Caudate nucleus (tissue), 63 donors: ENCODE measurements at places on chromosomes 1 and 21.

GRCh38 chr1:76158126-76158525 lies 83.6 kb downstream of the ST6GALNAC3 start:
- DNase-seq: no peak

DNA sequence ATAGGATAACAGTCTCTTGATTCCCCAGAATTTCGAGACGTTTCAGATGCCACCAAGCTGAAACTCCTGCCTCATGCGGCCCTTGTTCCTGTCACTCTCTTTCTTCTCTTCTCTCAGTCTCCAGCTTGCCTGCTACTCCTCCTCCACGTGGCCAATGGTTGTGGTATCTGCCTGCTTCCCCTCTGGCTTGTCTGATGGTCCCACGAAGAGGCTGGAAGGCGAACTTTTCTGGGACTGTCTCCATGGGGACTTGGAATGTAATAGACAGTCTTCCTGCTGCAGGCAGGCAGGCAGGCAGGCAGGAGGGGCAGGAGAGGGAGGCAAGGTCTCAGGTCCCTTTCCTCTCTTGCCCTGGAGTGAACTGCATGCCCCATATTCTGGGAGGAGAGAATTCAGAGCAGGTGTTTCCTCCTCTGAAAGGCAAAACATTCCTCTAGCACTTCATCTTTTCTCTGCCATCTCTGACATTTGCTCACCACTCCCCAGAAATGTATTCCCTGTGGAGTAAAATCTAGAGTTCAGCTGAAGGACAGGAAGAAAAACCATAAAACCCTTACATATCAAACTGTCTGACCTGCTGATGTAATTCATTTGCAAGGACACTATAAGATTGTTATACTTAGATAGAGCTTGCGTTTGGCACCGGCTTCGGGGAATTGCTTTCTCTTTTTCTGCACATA lies 64.1 kb upstream of the GNG12 start:
- DNase-seq: no peak

- DNase-seq: no peak
These were observed 88.2 kb downstream of the PSMG1 start for GRCh38 chr21:39094847-39095579.

- DNase-seq: no peak
These were observed 76.4 kb downstream of the HIVEP3 start for GRCh38 chr1:41842326-41842725.

GRCh38 chr1:10324627-10325026 lies 74.2 kb upstream of the PGD start:
- DNase-seq: no peak

GRCh38 chr1:156385534-156386031 lies 16.6 kb downstream of the RHBG start:
- peak; percentile 82 for DNase-seq

GRCh38 chr1:46053734-46054133 lies 78.7 kb downstream of the PIK3R3 start:
- DNase-seq: no peak

- DNase-seq: no peak
These were observed 89.7 kb upstream of the RUNX1 start for GRCh38 chr21:35138665-35139381.

- DNase-seq: no peak
These were observed 611 bp upstream of the PIK3C2B start for GRCh38 chr1:204495078-204495753.

- no peak for DNase-seq
These were observed 34.5 kb upstream of the KCNE1 start for GRCh38 chr21:34546542-34546941.

GRCh38 chr21:42003051-42003461 lies 7.1 kb downstream of the ZBTB21 start:
- DNase-seq: no peak

GRCh38 chr1:182229921-182230491 lies 161.6 kb downstream of the GLUL start:
- no peak for DNase-seq

DNA sequence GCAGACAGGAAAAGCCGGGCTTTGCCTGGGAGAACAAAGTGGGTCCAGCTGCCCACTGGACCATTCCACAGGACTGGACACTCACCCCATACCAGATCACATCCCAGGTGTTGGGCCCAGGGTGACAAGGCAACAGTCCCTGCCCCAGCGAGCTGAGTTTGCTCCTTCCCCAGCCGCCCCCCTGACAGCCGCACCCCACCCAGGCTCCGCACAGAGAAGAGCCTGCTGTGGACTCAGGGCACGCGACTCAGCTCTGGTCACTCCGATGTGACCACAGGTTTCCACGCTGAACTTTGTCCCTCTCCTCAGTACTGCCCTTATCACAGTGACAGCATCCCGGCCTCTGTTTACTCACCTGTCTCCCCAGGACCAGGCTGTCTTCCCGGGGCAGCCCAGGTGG lies 1.2 kb downstream of the BMP8B start:
- no peak for DNase-seq

DNA sequence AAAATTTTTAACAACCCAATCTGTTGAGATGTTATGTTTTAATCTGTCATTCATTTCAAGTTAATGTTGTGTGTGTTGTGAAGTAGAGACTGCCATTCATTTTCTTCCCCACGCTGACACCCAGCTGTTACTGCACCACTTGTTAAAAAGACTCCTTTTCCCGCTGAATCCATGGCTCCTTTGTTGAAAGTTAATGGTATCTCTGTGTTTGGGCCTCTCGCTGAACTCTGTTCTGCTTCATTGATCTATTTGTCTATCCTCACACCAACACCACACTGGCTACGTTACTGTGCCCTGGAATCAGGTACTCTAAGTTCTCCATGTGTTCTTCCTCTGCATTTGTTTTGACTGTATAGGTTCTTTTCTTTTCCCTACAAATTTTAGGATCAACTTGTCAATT lies 58.2 kb downstream of the PDE9A start:
- no peak for DNase-seq

DNA sequence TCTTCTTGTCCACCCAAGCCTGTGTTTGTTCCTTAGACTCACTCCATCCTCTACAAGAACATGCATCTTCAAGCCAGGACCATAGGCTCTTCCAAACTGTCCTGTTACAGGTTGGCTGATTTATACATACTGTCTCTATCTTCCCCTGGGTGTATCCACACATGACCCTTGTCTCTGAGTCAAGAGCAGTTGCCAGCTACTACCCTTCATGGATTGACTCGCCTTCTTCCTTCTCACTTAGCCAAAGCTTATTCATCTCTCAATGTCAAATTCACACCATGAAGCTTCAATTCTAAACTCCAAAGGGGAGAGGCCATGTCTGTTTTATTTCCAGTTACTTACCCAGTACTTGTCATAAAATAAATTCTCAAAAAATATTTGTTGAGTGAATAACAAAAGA lies 64.1 kb upstream of the CACHD1 start:
- DNase-seq: no peak

DNA sequence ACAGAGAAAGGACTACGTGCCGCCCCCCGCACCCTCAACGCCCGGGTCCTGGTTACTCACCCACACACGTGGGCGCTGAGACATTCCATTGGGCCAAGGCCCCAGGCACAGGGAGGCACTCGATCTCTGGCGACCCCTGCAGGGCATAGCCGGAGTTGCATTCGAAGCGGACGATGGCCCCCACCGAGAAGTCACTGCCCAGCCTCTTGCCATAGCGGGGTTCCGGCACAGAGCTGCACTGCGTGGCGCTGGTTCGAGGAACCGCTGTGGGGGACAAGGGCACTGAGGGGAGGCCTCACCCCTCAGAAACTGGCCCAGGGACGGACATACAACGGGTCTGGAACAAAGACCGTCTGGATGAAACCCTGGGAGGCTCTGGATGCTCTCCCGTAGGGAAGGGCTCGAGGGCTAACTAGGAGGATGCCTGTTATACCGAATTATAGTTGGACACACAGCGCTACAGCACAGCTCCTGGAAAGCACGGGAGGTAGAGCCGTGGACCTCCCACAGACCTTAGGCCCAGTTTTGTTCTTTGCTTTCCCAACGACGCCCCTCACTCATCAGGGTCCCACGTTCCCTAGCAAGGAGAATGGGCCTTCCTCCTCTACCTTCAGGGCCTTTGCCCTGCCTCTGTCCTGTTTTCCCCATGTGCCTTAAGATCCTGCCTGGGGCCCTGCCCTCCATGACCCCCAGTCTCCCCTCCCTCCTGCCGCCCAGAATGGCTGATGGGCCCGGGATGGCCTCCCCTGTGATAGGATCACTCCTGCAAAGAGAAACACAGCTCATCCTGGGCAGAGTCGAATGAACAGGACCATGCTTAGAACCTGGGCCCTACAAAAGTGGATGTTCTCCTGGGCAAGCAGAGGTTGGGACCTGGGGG lies 152.8 kb downstream of the ZSCAN20 start:
- no peak for DNase-seq
